ENCODE measurements at places on chromosomes 11 and 22.

DNA sequence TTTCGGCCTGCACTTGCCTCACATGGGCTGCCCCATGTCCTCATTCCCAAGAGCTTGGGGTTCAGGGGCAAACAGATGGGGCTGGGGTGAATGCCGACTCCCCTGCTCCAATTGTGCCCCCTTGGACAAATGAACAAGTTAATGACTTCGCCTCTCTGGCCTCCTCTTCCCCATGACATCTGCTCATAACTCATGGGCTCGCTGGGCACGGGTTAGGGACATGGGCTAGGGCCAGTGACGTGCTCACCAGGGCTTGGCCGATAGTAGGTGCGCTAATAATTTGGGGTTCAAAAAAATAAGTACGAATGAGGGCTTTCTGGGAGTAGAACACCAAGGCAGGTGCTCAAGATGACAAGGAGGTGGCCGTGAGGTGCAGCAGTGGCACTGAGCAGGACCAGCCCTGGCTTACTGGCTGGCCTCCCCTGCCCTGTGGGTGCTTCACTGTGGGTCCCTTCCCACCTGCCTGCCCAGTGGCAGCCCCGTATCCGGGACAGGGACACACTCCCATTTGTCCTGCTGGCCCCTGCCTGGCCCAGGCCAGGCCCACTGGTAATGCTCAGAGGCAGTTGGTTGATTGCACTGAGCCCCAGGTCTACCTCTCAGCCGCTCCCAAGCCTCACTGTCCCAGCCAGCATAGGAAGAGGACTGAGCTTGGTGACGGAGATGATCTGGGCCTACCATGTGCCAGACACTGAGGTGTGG, 12.3 kb downstream of the CBX6 start:
- no peak for DNase-seq

DNA sequence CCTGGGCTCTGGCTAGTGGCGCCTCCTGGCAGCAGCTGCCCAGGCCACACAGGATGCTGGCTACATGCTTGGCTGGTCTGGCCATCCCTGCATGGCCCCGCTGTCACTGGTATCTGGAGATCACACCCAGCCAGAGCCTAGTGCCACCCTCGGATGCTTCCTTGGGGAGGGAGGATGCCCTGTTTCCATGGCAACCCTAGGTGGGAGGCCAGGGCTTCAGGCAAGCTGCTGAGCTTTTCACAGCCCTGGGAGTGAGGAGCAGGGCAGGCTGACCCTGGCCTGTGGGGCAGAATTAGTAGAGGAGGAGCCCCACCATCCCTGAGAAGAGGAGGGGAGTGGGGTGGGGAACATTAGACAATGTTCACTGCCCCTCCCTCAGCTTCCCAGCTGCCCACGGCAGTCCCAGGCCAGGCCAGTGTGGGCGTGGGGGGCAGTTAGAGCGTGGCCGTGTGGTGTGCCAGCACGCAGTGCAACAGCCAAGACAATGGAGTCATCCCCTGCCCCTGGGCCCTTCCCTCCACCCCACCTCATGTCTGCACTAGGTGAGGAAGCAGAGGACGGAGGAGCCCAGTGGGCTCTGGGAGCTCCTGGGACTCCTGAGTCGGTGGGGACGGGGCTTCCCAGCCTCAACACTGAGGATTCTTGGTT, 50.4 kb downstream of the PARVB start:
- no peak for DNase-seq

- DNase-seq = no peak
Measured at GRCh38 chr22:34526681-34527080, 539.3 kb upstream of the ISX start.

GRCh38 chr22:22913989-22914388, 26.4 kb downstream of the IGLL5 start:
- no peak for DNase-seq

DNA sequence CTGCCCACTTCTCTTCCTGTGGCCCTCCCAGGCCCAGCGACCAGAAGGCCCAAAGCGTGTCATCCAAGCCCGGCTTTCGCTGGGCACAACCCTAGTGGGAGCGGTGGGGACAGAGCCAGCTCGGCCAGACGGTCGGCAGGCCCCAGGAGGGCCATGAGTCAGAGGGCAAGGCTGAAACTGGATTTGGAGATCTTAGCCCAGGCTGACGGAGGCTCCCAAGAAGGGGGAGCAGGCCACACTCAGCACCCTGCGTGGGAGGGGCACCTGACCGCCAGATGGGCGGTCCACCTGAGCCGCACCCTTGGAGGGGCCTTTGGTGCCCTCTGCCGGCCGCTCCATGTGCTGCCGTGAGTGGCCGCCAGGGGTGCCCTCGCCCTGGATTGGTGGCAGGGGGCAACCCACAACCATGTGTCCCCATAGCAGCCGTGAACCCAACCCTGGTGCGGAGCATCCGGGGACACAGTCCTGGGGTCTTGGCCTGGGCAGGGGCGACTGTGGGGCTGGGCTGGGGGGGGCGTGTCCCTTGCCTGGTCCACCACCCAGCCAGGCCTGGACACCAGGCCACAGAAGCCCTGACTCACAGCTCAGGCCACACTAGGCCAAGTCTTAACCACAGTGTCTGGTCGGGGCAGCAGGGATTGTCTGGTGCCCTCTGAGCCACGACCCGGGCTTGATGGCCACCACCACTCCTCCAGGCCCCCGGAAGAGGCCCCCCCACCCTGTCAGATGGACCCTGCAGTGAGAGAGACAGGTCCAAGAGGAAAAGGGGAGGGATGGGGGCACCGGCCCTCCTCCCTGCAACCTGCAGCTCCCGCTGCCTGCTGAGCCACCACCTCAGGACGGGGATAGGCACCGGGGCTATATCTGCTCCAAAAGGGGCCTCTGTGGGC, 19.2 kb upstream of the TALDO1 start:
- DNase-seq = peak; percentile 74

- DNase-seq = peak; percentile 29
Measured at GRCh38 chr11:75031224-75031753, 42.6 kb downstream of the NEU3 start.

DNA sequence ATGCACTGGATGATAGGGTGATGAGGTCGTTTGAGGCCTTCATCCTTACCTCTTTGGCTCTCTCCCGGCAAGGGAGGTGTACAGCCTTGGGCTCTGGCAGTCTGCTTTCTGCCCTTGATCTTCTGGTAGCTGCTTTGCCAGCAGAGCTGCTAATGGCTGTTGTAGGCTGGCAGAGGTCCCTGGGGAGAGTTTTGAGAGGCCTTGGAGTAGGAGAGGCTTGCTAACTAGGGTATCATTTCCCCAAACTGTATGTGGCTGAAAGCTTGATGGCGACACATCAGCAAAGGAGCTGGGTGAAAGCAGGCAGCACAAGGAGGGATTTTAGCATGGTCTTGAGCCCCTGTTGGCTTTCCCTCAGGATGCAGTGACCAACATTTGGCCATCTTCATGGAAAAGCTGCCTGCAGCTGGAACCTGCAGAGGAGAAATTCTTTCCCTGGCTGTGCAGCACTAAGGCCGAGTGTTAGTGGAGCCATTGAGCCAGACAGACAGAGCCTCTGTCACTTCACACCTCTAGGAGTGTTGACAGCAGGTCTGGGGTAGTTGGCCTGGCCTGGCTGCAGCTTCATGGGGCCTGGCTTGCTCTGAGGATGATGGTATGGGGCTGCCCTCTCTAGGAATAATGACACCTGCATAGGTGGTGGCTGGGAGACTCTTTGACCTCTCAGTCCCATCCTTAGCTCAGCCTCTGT, 3.5 kb upstream of the AMPD3 start:
- peak; percentile 59 for DNase-seq

DNA sequence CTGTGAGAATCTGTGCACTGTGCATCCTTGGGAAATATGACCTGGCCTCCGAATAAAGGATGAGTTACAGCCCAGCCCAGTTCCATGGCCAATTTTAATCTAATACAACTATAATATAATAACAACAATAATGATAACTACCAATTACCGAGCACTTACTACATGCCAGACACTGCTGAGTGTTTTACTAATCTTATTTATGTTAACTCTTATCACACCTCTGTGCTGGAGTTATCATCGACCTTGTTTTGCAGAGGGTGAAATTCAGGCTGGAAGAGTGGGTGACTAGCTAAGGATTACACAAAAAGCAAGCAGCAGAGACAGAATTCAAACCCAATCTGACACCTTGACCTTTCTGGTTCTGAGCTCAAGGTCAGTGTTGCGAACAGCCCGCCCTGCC, 83.9 kb downstream of the GALNT18 start:
- no peak for DNase-seq

GRCh38 chr11:122851366-122851966, 13.2 kb downstream of the CRTAM start:
- no peak for DNase-seq

GRCh38 chr22:48838376-48838775, 989.3 kb downstream of the BRD1 start:
- DNase-seq = no peak

DNA sequence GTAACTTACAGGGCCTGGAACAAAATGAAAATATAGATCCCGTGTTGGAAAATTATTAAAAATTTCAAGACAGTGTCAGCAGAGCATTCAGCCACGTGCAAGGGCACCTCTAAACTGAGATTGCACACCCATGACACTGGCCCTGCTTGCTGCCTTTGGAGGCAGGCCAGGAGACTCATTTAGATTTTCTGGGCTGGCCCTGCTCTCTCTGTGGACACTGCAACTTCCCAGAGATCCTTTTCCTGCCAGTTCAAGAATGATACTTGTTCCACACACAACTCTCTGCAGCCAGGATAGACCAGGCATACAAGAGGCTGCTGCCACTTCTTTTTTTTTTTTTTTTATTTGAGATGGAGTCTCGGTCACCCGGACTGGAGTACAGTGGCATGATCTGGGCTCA, 56.7 kb upstream of the PTPRJ start:
- no peak for DNase-seq

- DNase-seq = no peak
Measured at GRCh38 chr22:26889802-26890201, 232.4 kb downstream of the MIAT start.

- DNase-seq = no peak
Measured at GRCh38 chr11:93791493-93791892, 7.4 kb downstream of the MED17 start.

- DNase-seq = no peak
Measured at GRCh38 chr11:39570526-39570925, 1888.9 kb downstream of the LRRC4C start.

DNA sequence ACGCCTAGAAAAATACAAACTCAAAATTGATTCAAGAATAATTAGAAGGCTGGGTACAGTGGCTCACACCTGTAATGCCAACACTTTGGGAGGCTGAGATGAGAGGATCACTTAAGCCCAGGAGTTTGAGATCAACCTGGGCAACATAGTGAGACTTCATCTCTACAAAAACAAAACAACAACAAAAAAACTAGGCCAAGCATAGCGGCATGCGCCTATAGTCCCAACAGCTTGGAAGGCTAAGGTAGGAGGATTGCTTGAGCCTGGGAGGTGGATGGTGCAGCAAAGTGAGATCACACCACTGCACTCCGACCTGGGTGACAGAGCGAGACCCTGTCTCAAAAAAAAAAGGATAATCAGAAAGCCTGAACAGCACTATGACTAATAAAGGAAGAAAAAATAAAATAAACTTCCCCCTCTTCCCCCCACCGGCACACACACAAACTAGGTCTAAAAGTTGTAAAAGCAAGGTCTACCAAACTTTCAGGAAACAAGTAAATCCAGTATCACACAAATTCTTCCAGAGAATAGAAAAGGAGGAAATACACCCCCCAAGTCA, 35.8 kb downstream of the RRAS2 start:
- DNase-seq = no peak

- no peak for DNase-seq
Measured at GRCh38 chr11:34501500-34501899, 12.1 kb downstream of the ELF5 start.
